ENCODE measurements at places on chromosomes 3 and 15. TPM values are rescaled to one million over a fixed set of nuclear protein-coding genes. Genes with fewer than 3 reads are reported as not detected.

DNA sequence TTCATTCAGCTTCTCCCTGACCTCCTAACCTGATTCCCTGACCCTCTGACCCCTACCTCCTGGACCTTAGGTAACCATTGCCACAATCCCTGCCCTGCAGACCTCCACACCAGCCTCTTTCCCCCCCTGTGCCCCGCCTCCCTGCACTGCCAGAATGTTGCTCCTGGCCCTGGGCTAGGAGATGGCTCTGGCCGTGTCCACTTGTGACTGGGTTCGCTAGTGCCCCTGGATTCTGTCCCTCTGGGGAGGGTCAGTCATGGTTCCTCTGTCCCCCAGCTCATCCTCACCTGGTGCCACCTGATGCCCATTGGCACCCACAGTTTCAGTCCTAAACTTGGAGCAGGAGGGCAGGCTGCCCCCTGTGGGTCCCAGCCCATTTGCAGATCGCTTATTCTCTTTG lies 56.2 kb upstream of the PRR23E start:
- no peak for DNase-seq

- DNase-seq, result no peak
Measured at GRCh38 chr3:117052395-117052794, 342.8 kb downstream of the TUSC7 start.

GRCh38 chr15:52855157-52855556 lies 65.0 kb upstream of the ONECUT1 start:
- no peak for DNase-seq

DNA sequence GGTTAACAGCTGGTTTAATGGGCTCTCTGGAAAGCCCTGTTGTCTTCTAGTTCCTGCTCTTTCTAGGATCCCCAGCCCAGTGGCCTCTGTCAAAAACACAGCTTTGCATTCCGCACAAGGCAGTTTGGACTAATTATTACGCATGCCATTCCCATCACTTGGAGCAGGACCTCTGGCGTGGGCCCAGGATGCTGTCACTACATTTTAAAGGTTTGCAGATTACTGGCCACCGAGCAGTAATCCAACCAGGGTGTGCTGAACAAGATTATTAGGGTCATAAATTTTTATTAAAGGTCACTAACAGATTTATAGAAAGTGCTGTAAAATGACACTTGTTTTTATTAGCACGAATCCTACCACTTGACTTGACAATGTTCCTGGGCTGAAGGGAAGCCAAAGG lies 143.6 kb upstream of the SLC6A11 start:
- no peak for DNase-seq

DNA sequence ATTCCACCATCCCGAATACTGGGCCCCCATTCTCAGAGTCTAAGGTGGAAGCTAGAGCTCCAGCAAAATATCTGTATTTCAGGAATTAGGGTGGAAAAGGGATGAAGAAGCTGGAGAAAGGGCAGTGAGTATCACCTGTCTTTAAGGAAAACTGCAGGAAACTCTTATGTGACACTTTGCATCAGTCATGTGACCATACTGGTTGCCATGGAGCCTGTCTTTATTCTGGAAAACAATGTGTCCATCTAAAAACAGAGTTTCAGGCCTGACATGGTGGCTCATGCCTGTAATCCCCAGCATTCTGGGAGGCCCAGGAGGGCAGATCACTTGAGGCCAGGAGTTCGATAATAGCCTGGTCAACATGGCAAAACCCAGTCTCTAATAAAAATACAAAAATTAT lies 52.9 kb upstream of the FSIP1 start:
- no peak for DNase-seq

GRCh38 chr15:89068325-89068784 lies 19.9 kb upstream of the ABHD2 start:
- no peak for DNase-seq

Gene PLA2G4F
- total RNA-seq, result not detected

DNA sequence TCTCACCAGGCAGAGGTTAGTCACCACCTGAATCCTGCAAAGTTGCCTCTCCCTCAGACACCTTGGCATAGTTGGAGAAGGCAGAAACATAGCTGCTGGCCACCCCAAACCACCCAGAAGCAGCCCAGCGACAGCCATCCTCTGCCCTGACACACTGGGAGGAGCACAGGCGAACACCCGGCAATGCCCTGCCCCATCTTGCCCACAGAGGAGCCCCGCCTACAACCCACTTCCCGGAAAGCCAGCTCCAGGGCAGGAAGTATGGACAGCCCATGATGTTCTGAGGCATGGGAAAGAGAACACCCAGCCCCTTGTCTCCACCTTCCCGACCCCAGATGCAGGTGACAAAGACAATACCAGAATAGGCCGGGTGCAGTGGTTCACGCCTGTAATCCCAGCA lies 12.6 kb upstream of the SHISA5 start:
- no peak for DNase-seq

DNA sequence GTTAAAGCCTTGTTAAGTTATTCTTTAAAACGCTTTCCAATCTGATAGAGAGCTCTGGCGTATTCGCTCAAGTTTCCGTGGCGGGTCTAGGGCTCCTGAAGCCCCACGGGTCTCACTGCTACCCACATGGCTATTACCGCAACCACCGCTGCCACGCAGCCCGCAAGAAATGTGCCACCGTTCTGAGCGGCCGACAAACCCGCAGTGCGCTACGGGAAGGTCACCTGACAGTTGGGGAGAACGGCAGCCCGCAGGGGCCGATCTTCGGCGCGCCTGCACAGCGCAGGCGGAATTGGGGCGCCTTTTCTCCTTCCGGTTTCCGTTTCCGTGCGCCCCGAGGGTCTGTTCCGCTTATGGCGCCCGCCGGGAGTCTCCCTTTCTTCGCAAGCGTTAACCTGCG lies 76.6 kb upstream of the SNRPN start:
- no peak for DNase-seq

Gene PCNP
- 37.9 TPM for total RNA-seq

GRCh38 chr15:85831415-85832113 lies 36.8 kb upstream of the KLHL25 start:
- DNase-seq, result peak; percentile 77

Gene DTX3L
- 55.8 TPM for total RNA-seq

Gene CSPG4
- 0.11 TPM for total RNA-seq

GRCh38 chr3:59450946-59451763 lies 401.3 kb upstream of the CFAP20DC start:
- DNase-seq, result no peak

Gene LRRK1
- total RNA-seq, result 87.3 TPM

Gene C3orf80
- not detected for total RNA-seq

Gene TTLL13
- not detected for total RNA-seq

DNA sequence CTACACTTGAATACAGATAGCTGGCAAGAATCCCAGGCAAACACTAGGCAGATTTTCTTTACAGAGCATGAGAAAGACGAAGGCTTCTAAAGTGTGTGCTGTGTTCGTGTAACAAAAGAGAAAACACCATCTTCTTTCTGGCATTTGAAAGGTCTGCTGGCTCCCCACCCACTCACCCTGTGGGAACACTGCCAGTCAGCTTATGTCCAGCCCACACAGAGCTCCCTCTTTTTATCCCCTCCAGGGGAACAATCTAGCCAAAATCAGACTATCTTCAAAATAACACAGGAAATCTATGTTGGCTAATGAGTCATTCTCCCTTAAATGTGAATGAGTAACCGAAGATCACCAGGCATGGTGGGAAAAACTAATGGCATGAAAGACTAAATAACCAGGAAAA lies 45.6 kb upstream of the PAQR5 start:
- DNase-seq, result no peak

Gene PLCH1
- 0.34 TPM for total RNA-seq

Gene SCG3
- not detected for total RNA-seq
